Stimulated activated CD4-positive, alpha-beta T cell treated with anti-CD3 and anti-CD28 coated beads, Interleukin-2, amount 100 ng/mL, for 48 hours (primary cell): ENCODE measurements at places on chromosomes 5 and 9.

DNA sequence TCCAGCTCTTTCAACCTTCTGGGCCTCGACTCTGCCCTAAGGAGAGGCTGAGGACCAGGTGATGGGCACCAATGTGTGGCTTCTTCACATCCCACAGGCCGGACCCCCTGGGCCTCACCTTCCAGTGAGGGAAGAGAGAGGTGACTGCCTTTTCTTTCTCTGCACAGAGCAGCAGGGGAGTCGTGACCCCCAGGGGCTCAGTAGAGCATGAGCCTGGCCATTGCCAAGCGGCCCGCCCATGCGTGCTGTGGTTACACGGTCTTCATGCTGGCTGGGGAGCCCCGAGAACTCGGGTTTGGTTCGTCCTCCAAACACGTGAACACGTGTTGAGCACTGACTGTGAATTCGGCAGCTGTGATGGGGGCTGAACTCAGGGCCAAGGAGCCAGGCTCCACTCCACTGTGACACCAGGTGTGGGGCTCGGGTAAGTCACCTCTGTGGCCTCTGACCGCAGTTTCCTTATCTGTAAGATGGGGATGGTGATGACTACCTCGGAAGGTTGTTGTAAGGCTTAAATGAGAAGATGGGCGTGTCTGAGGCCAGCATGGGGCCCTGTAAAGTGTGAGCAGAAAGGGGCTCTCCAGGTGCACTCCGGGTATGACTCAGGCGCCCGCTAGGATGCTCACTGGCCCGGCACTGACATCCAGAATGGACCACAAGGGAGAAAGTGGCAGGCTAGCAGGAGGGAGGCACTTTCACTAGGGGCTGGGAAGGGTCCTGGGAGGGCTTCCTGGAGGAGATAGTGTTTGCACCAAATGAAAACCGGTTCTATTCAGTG lies 13.4 kb upstream of the GRHPR start:
- DNase-seq = peak; percentile 43

GRCh38 chr5:154722936-154723335 lies 32.2 kb upstream of the LARP1 start:
- DNase-seq = no peak

GRCh38 chr5:154576429-154576806 lies 98.4 kb upstream of the HAND1 start:
- DNase-seq = no peak

- DNase-seq = no peak
Observed at GRCh38 chr9:133578524-133579441, 30.4 kb downstream of the FAM163B start.

DNA sequence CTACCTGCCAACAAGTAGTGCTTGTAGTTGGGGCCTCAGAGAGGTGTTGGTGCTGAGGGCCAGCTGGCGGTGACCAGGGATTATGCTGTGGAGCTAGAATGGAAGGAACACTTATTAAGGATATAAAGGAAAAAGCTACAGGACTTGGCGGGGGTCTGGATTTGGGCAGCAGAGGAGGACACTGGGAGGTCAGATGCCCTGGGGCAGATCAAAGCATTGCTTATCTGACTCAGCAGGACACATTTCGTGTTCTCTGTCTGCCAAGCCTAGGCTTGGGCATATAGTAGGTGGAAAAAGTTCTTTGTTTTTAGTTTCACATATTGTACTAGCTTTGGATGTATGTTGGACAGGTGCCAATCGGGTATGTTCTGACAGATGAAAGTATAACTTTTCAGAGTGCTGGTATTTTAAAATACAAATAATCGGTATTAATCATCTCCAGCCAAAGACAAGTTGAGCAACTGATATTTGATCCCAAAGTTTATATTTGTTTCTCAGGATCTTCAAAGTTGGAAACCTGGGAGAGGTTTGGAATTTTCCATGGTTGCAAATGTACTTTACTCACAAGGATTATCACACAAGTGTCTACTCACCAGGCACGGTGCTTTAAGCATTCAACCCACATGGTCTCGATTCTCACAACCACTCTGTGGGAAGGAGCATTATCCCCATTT lies 69.4 kb downstream of the IQGAP2 start:
- peak; percentile 8 for DNase-seq

GRCh38 chr5:98843481-98843880 lies 70.0 kb downstream of the RGMB start:
- DNase-seq = no peak

DNA sequence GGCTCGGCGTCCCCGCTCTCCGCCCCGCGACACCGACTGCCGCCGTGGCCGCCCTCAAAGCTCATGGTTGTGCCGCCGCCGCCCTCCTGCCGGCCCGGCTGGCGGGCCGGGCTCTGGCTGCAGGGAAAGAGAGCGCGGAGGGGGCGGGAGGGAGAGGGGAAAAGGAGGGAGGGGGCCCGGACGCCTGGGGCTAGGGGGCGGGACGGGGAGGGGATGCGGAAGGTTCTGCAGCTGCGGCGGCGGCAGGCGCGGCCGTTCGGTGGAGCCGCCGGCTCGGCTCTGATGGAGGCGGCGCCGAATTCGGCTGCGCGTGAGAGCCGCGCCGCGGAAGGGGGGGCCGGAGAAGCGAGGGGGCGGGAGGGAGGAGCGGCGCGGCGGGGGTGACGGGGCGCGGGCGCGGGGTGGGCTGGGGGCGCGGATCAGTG lies at the start of gene MARCHF11:
TSS of gene MARCHF11 (minus strand) at position 281 of the 425 bp plus-strand sequence. CDS start at position 65, 216 bp downstream.
- no peak for DNase-seq

DNA sequence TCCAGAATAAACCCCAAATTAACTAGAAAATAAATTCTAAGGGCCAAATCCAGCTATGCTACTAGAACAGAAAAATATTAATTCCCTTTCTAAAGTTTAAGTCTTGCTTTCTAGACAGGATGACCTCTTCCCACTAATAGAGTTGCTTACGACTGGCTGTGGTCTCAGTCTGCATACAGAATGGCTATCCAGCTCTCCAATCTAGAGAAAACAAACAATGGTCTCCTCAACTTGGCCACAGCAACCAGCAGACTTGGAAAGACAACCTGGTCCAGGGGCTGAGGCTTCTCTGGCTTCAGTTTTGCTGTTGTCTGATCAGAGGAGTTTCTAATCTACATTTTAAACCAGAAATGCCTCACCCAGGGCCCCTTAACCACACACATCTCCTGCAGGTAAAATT lies 28.9 kb downstream of the RASEF start:
- DNase-seq = no peak

- DNase-seq = no peak
Observed at GRCh38 chr5:110561510-110561909, 165.0 kb downstream of the TMEM232 start.

DNA sequence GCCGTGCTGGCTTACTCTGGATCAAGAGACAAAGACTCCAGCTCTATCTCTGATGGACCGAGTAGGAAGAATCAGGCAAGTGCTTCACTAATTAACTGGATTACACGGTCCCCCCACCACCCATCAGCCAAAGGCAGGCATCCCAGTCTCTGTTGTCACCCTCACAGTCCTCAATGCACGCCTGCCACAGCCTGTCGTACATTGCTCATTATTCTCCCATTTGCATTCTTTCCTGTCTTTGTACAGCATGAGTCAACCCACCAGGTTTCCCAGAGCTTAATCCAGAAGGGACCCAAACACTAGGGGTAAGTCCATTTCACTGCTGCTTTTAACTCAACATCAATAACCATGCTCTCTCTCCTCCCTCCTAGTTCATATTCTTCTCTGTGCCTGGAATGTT lies 44.4 kb downstream of the PCA3 start:
- no peak for DNase-seq

DNA sequence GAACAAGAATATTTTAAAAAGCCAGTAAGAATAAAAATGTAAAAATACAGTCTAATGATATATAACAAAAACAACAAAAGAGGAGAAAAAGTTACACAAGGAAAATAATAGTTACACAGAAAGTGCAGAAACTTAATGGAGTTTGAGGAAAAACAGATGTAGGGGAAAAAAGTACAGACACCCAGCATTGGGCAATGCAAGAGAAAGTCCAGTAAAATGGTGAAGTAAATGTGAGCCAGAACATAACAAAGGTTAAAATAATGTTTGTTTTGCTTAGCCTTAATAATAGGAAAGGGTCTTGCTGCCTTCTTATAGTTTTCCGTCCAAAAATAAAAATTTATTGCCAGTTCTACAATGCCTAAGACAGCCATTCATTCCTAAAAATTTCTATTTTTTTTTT lies 364.2 kb downstream of the NNT start:
- DNase-seq = no peak

DNA sequence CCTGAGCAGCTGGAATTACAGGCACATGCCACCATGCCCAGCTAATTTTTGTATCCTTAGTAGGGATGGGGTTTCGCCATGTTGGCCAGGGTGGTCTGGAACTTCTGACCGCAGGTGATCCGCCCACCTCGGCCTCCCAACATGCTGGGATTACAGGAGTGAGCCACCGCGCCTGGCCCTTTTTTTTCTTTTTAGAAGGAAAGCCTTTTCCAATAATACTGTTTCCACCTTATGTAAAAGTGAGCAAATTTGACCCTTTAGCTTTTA lies 23.7 kb upstream of the F2R start:
- DNase-seq = no peak

DNA sequence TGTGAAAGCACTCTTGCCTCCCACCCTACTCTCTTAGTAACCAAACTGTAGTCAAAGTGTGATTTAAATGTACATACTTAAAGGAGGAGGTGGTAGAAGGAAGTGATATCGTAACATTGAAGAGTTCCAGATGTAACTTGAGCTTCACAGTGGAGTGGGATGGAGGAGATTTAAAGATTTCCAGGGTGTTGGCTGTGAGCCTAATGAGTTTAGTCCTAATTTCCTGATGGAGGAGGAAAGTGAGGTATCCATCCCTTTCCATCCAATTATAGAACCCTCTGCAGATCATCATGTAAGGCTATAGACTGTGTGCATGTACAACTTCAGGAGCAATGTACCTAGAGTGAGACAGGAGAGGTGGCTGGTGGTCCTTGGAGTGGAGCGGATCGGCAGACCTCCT lies 1163.9 kb upstream of the SEMA6A start:
- DNase-seq = no peak

DNA sequence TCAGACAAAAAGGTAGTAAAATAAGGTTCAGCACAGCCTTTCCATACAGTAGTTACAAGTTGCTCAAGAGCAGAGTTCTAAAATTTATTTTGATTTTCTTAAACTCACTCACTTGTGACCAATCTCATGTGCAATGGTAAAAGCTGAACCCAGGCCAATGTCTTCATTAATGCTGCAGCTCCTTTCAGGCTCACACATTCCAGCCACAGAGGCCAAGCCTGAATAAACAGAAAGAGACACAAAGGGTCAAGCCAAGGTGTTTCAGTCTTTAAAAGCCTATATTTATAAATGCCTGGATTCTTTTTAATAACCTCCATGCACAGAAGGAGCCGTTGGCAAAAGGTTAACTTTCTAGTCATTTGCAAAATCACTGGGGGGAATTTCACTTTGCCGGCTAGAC lies 152.5 kb downstream of the ADAMTS6 start:
- DNase-seq = no peak

DNA sequence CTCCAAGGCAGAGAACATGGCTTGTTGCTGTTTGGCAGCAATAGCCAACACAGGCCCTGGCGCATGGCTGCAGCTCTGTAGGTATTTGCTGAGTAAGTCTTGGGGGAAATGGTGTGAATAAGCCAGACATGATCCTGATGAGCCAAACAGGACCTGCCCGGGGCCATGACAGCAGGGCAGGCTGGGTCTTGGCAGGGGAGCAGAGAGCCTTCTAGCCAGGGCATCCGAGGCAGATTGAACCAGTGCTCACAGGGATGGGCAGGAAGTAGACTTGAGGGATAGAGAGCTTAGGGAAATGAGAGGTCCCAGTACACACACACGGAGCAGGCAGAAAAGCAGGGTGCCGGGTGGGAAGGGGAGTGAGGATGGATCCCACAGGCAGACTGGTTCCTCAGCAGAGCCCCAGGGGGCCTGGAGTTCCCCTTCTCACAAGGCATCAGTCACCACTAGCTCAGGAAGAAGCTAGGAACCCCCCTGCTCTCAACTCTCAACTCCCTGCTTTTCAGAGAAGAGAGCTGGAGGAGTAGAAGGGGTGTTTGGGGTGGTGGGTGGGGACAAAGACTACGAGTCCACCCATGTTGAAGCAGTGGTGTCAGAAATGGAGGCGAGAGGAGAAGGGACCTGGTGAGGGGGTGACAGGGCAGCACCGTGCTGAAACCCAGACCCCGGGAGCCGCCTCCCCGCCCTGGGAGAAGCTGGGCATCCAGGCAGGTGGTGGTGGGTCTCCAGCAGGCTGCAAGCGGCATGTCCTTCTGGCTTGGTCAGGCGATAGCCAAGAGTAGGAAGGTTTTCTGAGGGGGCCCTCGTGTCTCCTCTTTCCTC lies 111.1 kb downstream of the RGS3 start:
- no peak for DNase-seq

GRCh38 chr9:109092051-109092580 lies 27.6 kb downstream of the TMEM245 start:
- DNase-seq = no peak

DNA sequence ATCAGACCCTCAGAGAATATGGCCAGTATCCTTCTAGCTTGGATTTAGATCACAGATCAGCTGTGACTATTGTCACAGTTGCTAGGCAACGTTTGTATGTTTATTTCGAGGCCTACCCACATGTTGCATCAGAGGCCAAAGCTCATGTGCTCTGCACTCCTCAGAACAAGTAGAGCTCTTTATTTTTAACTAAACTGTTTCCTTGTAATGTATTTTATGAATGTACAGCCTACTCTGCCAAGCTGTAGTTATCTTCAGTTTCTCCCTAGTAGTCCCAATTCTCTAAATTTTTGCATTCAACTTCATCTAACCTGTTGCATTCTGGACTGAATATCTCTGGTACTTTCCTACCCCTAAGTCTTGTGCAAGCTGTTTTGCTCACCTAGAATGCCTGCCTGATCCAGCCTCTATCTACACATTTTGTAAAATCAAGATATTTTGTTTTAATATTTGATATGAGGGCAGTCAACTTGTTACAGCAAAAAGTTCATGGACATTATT lies 52.8 kb downstream of the CAST start:
- no peak for DNase-seq

DNA sequence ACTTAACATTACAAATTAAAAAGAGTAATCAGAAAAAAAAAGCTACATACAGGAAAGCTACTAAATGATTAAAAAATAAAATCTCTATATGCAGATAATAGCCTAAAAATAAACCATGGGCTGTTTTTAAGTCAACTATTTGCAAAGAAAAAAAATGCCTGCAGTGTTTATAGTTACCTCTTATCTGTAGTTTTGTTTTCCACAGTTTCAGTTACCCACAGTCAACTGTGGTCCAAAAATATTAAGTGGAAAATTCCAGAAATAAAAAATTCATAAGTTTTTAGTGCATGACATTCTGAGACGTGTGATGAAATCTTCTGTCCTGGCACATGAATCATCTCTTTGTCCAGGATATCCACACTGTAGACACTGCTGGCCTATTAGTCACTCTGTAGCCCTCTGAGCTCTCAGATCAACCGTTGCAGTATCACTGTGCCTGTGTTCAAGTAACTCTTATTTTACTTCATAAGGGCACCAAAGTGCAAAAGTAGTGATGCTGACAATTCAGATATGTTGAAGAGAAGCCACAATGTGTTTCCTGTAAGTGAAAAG lies 59.2 kb downstream of the PRELID2 start:
- DNase-seq = no peak
